ENCODE measurements at places on chromosomes 16 and 17. TPM values are rescaled to one million over a fixed set of nuclear protein-coding genes. Genes with fewer than 3 reads are reported as not detected.

DNA sequence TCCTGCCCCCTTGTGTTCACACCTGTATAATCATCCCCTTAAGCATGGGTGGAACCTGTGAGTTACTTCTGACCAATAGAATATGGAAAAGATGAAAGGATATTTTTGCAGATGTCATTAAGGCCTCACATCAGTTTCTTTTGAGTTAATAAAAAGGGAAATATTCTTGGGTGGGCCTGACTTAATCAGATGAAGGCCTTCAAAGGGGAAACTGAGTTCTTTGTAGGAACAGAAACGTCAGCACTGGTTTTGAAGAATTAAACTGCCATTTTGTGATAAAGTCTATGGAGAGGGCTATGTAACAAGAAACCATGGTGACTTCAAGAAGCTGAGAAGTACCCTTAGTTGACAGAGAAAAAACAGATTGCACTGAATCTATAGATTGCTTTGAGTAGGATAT, 168.7 kb upstream of the CNTNAP4 start:
- DNase-seq = no peak

Gene KATNB1
- 16.2 TPM for total RNA-seq

GRCh38 chr17:77697480-77698400, 260.8 kb upstream of the TNRC6C start:
- DNase-seq = no peak

DNA sequence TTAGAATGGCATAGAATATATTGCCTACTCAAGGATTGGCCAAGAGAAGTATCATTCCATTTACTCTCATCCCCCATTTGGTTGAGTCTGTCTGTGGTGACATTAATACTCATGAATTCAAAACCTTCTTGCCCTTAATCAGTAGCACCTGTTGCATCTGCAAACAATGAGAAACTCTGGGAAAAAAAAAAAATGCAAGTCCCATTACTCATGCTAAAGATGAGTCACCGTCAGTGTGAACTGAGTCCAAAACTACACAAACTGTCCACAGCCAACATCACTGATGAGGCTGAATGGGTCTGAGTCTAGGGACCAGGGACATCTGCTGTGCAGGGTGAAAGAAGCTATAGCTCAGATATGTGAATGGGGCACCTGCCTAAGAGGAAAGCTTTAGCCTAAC, 96.9 kb upstream of the ADAMTS18 start:
- no peak for DNase-seq

GRCh38 chr17:73600103-73600871, 44.0 kb downstream of the SDK2 start:
- DNase-seq = no peak

Gene SLC35G6
- total RNA-seq = not detected

- no peak for DNase-seq
These were observed 12.0 kb downstream of the PRR11 start for GRCh38 chr17:59167571-59168001.

DNA sequence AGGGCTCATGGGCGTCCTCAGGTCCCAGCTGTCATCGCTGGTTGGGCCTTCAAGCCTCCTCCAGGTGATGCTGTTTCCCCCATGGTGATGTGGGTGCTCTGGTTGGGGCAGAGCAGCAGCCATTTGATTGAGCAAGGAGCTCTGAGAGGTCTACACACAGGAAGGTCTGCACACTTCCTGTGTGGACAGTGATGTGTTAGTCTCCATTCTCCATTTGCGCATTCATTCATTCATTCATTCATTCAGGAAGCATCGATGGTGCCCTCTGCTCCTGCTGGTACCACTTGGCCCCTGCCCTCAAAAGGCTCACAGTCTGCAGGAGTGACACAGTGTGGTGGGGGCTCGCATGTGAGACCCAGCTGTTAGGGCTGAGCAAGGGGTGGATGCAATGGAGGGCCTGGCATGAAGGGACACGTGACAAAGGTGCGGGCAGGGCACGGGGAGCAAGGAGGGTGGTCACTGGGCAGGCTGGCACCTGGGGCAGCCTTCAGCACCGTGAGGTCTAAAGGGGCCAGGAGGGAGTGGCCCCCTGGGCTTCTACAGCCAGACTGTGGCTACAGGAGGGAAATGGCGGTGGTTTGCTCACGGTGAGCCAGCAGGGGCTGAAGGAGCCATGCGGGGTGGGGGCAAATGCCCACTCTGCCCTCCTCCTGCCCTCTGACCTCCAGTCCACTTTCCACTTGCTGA, 1.5 kb downstream of the ADGRG3 start:
- DNase-seq = no peak

GRCh38 chr16:88298833-88299745, 83.7 kb upstream of the ZNF469 start:
- no peak for DNase-seq

DNA sequence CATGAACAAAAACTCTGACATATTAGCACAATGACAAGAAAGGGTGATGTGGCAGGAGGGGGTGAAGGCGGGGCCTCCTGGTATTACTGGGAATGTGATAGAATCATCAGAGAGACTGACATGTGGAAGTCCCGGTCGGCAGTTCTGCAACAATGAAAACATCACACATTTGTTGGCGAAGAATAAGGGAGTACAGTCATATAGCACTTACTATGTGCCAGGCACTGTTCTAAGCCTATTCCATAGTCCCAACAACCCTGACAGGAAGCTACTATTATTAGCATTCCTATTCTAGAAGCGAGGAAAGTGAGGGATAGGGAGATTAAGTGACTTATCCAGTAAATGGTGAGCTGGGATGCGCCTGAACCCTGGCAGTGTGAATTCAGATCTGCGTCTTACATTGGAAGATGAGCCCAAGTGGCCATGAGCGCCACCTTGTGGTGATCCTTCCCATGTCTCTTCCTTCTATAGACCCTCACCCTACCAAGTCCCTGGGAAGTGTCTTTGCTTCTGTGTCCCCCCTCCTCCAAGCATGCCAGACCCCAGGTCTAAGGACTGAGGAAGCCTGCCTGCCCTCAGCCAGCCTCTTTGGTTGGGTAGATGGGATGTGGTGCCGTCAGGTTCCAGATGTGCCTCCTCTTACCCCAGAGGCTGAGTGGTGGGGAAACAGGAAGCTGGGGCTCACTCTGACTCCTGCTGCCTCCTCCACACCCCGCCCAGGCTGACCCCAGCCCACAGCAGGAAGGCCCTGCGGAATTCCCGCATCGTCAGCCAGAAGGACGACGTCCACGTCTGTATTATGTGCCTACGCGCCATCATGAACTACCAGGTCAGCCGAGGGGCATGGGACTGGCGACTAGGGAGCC, 14.0 kb downstream of the FMNL1 start:
- DNase-seq = peak; percentile 30

DNA sequence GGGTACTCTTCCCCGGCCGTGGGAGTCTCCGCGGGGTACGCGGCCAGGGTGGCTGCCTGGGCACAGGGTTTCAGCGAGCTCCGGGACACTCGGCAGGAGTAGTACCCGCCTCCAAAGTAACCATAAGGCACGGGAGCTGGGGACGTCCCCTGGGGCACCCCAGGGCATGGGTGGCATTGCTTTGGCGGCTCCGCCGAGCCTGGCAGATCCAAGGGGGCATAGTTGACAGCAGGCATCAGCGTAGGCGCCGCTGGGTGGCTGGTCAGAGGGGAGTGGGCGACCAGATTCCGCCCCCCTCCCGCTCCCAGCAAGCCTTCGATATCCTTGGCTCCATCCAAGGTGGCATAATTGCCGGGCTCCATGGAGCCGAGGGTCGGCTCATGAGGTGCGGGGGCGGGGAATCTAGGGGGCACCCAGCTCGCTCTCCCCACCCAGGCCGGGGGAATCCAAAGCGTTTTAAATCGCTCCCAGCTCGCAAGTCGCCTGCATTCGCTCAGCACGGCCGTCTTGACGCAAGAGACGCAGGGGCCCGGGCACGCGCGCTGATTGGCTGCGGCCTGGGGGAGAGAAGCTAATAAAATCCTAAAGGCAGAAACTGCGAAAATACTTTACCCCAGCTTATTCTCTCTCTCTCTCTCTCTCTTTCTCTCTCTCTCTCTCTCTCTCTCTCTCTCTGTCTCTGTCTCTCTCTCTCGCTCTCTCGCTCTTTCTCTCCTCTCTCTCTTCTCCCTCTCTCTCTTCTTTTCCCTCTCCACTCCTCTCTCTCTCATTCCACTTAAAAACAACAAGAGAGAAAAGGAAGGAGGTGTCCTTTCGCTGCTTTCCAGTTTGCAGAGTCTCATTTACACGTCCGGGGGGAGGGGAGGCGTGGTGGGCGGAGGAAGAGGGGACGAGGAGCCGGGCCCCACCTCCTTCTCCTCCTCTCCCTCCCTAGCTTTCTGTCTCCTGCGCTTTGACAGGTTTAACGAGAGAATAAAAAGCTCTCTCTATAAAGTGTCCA, at the start of gene HOXB13:
Gene HOXB13, minus strand, starts transcription at position 519 of the 1,000 bp plus-strand sequence. Its CDS starts 157 bp downstream, at position 362.
- no peak for DNase-seq

GRCh38 chr16:12961626-12962025, 60.2 kb downstream of the SHISA9 start:
- no peak for DNase-seq

Gene C16orf92
- not detected for total RNA-seq

- no peak for DNase-seq
These were observed 18.8 kb upstream of the ERN1 start for GRCh38 chr17:64148699-64149098.

GRCh38 chr16:76297941-76298340, 20.7 kb downstream of the CNTNAP4 start:
- DNase-seq = no peak

Gene NGFR
- total RNA-seq = 22.5 TPM

- no peak for DNase-seq
These were observed 3.0 kb upstream of the COL1A1 start for GRCh38 chr17:50204431-50204830.

- DNase-seq = no peak
These were observed 54.3 kb upstream of the RBFOX3 start for GRCh38 chr17:79664930-79665737.

DNA sequence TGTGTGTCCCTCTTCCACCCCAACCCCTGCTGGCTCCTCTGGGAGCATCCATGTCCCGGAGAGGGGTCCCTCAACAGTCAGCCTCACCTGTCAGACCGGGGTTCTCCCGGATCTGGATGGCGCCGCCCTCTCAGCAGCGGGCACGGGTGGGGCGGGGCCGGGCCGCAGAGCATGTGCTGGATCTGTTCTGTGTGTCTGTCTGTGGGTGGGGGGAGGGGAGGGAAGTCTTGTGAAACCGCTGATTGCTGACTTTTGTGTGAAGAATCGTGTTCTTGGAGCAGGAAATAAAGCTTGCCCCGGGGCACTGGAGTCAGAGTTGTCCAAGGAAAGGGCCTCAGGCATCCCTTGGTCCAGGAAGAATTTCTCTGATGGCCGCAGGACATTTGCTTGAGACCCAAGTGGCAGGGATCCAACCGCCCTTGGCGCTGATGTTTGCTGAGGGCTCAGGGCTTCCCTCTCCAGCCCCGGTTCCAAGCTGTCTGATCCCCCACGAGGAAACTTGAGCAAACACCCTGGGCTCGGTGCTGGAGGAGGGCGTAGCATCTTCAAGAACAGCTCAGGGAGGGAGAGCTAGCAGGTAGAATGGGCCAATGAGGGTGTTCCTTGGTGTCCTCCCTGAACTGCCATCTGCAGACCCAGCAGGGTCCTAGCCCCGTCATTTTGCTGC, 4.5 kb downstream of the NXPH3 start:
- DNase-seq = no peak

DNA sequence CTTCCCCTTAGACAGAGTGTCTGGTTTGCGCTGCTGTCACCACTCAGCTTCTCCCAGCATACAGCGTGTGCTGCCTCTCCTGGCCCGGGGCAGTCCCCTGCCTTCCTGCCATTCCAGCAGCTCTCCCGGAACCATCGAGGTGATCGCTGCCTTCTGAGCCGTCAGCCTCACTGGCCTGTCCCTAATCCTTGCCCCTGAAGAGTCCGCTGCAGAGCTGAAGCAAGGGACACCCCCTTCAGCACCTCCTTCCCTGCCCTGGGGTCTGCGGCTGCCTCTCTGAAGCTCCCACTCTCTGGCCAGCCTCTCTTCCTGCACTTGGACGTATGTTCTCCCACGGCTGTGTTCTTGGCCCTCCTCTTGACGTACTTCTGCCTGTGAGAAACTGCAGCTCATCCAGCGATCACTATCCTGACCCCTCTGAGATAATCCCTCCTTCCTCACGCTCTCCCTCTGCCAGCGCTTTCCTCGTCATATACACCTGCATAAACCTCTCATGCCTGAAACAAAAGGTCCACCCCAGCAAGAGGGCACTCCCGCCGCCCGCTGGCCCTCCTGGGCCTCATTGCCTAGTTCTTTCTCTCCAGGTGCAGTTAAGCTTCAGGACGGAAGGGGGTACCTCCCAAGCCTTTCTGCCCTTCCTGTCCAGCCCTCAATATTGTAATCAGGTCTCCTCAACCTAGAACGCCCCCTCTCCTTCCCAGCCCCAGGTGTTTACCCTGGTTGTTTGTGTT, 220.6 kb upstream of the CHMP6 start:
- DNase-seq = no peak

GRCh38 chr16:61797296-61797795, 238.9 kb downstream of the CDH8 start:
- DNase-seq = no peak

GRCh38 chr16:27759967-27760788, 210.2 kb downstream of the KATNIP start:
- DNase-seq = no peak

DNA sequence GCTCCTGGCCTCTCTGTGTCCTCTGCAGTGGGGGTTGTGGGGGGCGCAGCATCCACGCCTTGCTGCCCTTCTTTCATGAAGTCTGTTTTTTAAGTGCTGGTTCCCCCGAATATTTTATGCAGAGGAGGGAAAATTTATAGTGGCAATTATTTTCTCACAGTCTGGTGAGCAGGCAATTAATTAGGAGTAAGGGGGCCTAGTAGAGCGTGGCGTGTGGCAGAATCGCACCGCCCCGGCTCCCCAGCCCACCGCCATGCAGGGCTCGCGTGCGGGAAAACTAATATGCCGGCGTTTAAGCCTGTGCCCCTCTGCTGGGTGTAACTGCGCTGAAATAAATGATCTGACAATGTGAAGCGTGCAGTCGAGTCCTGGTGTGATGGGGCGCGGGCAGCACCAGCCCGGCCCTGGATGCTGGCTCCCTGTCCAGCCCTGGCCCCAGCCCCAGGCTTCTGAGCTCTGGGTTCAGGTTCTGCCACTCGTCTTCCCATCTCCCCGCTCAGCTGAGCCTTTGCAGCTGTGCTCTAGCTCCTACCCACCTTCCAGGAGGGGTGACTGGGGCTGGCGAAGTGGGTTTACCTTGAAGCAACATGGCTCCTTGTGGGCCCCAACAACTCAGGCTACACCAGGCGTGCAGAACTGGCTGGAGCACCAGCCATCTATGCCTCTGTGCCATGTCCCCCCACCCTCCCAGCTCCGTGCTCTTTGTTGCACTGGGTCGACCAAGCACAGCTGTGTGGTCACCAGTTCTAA, 13.8 kb downstream of the ENGASE start:
- DNase-seq = no peak

DNA sequence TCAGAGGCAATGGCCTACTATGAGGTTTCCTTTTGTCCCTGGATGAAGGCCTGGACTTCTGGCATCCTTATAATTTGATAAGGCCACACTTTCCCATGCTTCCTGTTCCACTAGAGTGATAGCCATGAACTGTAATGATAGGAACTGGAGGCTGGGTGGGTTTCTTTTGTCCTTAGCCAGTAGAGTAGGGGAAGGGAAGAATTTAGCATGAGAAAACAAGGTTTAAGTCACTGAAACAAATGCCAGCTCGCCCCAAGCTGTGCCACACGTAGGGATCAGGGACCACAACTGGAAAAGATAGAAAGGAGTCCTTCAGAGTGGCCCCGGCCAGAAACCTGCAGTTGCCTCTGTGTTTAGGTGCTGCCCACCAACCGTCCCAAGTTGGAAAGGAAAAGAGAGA, 80.9 kb upstream of the C17orf78 start:
- DNase-seq = no peak

GRCh38 chr17:14298947-14299279, 2.0 kb upstream of the HS3ST3B1 start:
- no peak for DNase-seq

Measured in thoracic aorta (tissue), 2 donors.